CD8-positive, alpha-beta memory T cell (primary cell): ENCODE measurements at places on chromosomes 2 and 18.

- DNase-seq: no peak
Observed at GRCh38 chr2:120674246-120675170, 61.2 kb upstream of the GLI2 start.

- DNase-seq: no peak
Observed at GRCh38 chr2:167702227-167702626, 545.2 kb downstream of the STK39 start.

DNA sequence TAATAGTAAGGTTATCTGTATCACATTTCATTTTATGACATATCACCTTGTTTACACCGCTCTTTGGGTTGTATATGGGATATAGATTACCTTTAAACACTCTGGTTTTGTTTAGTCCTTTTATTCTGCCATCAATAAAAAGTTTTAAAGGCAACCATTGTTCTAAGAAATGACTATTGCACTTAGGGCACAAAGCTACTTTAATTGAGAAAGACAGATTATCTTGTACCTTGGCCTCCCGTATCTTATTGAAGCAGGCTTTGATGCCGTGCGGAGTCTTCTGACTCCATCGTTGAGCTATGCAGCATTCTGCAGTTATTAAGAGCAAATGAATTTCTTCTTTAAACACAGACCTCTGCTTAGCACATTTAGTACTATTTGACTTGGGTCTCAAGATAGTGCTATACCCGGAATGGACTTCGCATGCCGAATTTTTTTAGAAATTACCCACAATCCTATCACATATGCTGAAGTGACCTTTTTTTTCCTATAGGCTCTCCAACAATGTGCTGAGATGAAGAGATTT lies 16.7 kb downstream of the PKDCC start:
- no peak for DNase-seq

DNA sequence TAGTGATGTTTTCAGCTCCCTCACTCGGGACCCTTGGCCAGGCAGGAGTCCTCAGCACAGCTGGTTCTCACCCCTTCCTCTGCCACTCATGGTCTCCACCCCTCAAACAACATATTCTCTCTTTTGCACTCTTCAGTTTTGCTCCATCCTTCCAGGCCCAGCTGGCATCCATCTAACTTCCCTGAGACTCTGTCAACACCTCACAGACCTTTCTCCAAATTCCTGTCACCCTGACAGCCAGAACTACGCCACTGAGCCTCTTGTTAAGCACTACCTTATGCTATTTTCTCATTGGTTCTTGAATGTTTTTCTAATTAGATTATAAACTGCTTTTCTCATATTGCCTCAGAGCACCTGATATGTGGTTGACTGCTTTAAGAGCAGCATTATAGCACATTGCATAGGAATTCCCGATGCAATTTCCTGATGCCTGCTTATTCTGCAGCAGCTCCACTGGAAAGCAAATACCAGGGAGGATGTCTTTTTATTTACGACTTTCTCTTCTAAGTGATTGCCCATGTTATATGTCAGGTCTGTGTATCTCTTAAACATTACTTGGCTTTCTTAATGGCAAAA lies 12.4 kb upstream of the INO80C start:
- DNase-seq: no peak

GRCh38 chr18:23966909-23967308 lies 47.6 kb upstream of the TTC39C start:
- no peak for DNase-seq

GRCh38 chr2:80281049-80281448 lies 23.5 kb downstream of the LRRTM1 start:
- no peak for DNase-seq

DNA sequence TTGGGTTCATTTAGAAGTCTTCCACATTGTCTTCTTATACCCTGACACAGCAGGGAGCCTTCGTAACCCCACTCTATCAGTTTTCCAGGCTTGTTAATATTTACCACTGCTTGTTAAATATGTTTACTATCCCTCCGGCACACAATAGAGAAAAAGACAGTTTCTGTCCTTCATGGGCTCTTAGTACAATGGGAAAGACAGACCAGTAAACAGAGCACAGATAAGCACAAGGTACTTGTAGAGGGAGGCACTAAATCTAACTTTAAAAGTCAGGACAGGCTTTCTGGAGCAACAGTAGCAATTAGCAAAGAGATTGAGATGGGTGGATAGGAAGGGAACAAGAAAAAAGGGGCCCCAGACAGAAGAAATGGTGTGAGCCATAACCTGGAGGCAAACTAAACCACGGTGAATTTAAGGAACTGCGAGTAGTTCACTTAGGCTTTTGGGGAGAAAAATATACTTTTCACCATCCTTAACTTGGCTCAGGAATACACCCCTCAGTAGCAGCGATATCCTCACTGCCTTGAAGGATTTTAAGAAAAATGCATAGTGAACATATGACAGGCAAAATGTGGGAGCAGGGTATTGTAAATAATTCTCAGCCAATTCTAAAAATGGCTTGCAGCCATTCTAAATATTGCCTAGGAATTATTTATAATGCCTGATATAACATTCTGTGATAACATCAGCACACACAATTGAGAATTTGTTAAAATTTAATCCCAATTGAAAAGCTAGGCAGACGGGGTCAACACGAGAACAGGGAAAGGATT lies 383.7 kb downstream of the CDH2 start:
- no peak for DNase-seq

- no peak for DNase-seq
Observed at GRCh38 chr2:126795656-126796055, 103.0 kb upstream of the TEX51 start.

- DNase-seq: no peak
Observed at GRCh38 chr2:14288016-14288415, 344.5 kb upstream of the LRATD1 start.

DNA sequence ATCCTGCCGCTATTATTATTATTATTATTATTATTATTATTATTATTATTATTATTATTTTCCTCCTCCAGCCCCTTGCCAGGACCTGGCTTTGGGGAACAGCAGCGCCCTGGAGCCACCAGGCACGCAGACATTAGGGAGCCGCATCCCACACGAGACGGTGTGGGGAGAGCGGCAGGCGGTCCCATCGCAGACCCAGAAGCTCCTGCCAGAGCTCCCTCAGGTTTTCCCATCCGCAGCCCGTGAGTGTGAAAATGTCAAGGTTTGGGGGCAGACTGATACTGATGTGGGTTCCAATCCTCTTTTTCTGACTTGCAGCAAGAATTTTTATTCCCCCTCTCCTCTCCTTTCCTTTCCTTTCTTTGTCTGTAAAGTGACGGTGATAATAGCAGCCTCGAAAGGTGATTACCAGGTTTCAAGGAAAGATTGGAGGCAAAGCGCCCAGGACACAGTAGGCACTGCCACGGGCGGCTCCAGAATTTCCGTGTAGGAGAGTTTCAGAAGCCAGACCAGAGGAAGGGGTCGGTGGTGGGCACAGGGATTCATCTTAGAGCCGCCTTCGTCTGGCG lies 816 bp downstream of the SCTR start:
- DNase-seq: no peak

DNA sequence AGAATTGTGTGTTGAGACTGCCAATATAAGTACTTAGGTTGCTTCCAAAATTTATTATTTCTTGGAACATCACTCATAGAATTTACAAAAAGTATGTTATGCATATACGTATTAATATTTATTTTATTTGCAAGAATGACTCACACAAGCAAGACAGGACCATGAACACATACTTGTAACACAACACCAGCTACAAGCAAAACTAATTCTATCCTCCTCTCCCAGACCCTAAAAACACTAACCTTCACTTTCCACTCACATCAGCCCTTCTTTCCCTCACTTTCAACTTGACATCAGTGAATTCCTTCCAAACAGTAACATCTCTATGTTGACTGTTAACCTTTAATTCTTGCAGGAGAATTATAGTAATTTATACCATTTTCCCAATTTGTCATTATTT lies 24.3 kb downstream of the OSBPL1A start:
- no peak for DNase-seq

DNA sequence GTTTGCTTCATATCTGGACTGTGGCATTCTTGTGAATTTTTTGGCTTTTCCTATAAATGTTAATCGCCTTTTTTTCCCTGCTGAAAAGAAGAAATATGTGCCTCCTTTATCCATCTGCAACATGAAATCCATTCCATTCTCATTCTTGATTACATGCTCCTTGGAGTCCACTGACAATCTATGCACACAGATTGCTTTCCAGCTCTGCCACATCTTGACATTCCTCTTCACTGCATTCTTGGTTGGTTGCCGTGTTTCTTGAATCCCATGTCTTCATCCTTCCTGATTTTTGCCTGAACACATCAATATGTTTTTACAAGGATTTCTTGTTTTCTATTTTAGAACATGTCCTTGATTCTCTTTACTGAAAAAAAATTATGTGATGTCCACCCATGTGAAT lies 26.7 kb upstream of the BIRC6 start:
- DNase-seq: no peak

DNA sequence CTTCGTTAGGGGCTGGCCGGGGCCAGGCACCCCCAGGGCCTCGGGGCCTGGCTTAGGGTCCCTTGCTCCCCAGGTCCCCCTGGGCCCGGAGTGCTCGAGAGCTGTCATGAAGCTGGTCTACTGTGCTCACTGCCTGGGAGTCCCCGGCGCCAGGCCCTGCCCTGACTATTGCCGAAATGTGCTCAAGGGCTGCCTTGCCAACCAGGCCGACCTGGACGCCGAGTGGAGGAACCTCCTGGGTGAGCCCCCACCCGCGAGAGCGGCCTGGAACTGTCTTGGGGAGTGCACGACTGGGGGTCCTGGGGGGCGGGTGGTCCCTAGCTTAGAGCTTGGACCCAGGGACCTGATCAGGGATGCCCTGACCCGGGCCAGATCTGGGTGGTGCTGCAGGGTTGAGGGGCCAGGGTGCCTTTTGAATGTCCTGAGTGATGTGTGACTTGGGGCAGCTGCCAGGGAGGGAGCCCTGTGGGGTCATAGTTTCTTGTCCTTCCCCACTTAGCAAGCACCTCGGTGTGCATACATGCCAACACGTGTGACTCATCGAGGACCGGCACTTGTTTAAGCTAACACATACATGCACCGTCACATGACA lies 27.9 kb downstream of the GPC1 start:
- peak; percentile 0 for DNase-seq

- no peak for DNase-seq
Observed at GRCh38 chr2:36469710-36470109, 114.1 kb downstream of the CRIM1 start.

DNA sequence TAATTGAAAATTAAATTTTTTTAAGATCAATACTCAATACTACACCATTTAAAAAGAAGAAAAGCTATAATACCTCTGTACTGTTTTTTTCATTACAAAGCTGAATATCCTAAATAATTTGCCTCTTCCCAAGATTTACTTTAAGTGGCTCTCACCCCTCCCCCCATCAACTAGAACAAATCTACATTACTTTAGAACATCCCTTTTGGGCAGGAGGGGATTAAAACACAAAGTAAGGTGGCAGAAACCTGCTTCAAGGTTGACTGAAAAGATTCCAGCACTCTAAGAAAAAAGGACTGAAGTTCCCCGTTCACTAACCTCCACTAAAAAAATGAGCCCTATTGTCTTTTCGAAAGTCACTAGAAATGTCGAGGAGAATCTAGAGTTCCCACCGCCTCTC lies 42.3 kb downstream of the SLC38A11 start:
- no peak for DNase-seq
